ENCODE measurements at places on chromosomes 2 and 18.

GRCh38 chr18:74252039-74252395 is 39.7 kb downstream of the CYB5A start:
- peak; percentile 71 for DNase-seq

DNA sequence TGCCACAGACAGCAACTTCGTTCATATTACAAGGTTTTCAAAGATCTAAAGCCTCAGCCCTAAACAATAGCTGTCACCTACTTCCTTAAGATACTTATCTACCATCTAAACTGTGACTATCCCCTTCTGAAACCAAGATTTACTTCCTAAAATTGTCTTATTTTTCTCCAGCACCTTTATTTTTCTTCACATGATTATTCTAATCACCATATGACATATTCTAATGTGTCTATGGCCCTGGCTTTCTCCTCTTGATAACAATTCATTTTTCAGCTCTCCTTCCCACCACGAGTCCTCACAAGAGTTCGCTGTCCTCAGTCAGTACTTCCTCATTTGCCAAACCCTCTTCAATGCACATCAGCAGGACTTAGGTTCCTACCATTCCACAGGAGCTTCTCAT is 53.9 kb downstream of the RTTN start:
- DNase-seq, result no peak

DNA sequence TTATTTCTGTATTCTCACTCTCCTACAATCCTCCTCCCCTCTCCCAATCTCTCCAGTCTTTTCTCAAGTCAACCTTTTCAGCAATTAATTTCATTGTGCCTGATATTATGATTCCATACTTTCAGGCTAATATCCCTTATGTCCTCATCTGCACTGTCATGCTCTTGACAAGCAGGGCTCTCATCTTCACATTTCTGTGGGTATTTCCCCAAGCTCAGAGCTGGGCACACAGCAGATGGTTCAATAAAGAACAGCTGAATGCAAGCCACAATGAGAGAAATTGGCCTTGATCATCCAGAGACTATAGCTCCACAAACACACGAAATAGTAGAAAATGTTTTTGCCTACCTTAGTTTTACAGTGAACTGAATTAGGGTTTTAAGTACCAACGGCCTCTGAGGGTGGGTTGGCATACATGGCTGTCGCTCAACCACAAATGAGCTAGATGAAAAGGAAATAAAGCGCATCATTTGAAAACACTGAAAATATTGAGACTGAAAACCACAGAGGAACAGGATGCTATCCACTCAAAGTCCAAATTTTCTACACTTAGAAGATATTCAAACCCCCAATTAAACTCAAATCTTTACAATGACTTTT is 47.5 kb upstream of the STAT1 start:
- no peak for DNase-seq

DNA sequence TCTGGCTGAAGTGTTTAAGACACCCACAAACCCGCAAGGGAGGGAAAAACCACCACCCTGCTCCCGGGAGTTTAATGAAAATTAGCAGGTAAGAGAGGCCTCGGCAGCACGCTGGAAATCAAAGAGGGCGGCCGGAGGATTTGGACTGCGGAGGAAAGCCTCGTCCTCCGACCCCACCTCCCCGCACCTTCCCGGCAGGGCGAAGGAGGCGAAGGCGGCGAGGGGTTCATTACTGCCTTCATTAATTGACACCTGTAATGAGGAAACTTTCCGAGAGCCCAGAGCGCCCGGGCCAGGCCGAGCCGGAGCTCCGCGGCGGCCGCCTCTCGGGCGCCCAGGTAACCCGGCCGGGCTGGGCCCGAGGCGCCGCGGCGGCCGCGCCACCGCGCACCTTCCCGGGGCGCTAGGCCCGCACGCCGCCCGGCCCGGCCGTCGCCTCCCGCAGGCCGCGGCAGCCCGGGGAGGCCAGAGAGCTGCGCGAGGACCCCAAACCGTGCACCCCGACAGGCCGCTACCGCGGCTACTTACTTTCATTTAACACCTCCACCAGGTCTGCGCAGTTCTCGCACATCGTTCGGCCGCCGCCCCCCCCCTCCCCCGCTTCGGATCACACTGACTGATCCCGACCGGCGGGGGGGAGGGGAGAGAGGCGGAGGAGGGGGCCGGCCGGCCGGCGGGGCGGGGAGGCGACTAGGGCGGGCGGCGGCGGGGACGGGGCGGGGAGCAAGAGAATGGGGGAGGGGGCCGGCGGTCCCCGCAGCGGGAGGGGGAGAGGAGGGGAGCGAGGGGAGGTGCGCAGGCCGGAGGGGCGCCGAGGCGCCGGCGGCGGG is 550 bp downstream of the USP34 start:
- DNase-seq, result no peak

GRCh38 chr2:73013936-73014335 is 57.6 kb downstream of the SFXN5 start:
- DNase-seq, result peak; percentile 73

- peak; percentile 11 for DNase-seq
Measured at GRCh38 chr2:176390276-176391147, 121.3 kb downstream of the MTX2 start.
